ENCODE measurements at places on chromosomes 13 and 19. TPM values are rescaled to one million over a fixed set of nuclear protein-coding genes. Genes with fewer than 3 reads are reported as not detected.

DNA sequence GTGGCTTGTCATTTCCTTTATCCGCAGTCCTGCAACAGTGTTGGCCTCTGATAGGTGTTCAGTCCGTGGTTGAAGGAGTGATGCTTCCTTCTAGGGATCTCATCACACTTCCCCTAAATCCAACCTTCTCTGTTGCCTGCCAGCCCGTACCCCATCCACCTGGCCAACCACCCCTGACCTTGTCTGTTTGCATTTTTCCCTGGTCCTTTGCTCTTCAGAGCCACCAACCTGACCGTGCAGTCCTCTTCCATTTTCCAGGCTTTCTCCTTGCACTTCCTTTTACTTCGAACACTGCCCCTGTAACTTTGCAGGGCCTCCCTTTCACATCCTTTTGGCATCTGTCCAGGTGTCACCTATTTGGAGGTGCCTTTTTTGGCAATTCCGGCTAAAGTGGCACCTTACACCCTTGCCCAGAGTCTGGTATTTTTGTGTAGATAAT lies 696 bp downstream of the ZNF460 start:
- DNase-seq, result peak; percentile 10

DNA sequence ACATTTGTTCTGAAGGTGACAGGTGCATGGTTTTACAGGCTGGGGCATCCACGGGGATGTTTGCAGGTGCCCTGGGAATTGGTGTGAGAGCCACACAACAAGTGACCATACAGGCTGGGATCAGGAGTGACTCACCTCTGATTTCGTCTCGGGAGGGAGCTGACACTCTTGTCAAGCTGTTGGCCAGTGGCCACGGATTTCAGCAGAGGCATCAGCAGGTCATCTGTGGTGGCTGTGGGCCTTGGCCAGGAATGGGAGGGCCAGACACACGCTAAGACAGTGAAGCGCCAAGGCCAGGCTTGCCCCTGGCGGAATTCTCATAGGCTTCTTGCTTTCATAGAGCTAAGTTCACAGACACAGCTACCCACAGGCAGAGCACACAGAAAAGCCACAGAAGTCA lies 108.6 kb downstream of the HSPH1 start:
- DNase-seq, result no peak

The FFAR2 gene
- not detected for total RNA-seq

The ALOX5AP gene
- 43.9 TPM for total RNA-seq

GRCh38 chr19:51644636-51645271 lies 1.9 kb downstream of the SIGLEC14 start:
- no peak for DNase-seq

GRCh38 chr19:42098781-42099180 lies 22.8 kb downstream of the ZNF574 start:
- DNase-seq, result no peak

The ZNF432 gene
- 13.3 TPM for total RNA-seq

DNA sequence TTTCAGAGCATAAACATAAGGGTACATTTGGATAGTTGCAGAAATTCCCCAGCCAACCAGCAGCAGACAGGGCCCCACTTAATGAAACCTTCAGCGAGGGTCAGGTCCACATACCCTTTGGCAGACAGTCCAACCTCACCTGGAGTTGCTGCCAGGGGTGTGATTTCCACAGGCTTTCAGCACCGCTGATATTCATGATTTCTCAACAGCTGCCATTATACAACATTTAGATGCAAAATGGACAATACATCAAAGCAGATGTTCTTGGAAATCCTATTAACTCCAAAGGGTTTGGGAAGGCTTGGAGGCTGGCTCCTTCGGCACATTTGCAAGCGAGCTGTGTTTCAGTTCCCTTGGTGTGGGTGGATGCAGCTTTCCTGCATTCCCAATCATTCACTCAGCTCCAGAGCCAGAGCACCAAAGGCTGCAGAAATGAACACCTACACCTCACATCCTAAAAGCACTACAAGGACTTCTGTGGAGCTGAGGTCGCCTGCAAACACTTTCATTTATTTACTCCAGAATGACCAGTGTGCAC lies 147.2 kb upstream of the VSTM2B start:
- DNase-seq, result no peak

The LSR gene
- 1.0 TPM for total RNA-seq

The MEGF8 gene
- 9.7 TPM for total RNA-seq

DNA sequence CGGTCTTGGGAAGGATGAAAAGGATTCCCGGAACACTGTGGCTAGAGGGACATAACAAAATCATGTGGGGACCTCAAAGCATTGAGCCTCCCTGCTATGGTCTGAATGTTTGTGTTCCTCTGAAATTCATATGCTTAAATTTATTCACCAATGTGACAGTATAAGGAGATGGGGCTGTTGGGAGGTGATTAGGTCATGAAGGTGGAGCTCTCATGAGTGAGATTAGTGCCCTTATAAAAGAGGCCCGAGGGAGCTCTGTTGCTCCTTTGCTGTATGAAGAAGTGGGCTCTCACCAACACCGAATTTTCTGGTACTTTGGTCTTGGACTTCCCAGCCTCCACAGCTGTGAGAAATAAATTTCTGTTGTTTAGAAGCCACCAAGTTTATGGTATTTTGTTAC lies 26.1 kb upstream of the DGKH start:
- DNase-seq, result no peak

GRCh38 chr13:47287291-47287751 lies 390.5 kb upstream of the HTR2A start:
- no peak for DNase-seq

DNA sequence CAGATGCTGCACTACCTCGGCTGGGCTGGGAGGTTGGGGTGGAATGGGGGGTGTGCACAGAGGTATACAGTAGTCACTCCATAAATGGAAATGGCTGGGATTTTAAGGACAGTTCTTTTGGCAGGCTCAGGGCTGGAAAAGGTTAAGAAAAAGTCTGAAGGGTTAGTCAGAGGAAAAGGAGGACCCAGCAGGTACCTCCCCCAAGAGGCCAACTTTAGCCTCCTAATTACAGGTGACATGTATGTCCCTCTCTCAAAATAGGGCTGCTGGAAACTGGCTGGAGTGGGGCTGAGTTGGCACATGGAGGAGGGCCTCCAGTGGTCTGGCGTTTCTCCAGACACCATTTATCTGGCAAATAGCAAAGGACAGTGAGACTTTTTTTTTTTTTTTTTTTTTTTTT lies 994 bp downstream of the CCDC194 start:
- DNase-seq, result no peak

The ATXN8OS gene
- total RNA-seq, result not detected

DNA sequence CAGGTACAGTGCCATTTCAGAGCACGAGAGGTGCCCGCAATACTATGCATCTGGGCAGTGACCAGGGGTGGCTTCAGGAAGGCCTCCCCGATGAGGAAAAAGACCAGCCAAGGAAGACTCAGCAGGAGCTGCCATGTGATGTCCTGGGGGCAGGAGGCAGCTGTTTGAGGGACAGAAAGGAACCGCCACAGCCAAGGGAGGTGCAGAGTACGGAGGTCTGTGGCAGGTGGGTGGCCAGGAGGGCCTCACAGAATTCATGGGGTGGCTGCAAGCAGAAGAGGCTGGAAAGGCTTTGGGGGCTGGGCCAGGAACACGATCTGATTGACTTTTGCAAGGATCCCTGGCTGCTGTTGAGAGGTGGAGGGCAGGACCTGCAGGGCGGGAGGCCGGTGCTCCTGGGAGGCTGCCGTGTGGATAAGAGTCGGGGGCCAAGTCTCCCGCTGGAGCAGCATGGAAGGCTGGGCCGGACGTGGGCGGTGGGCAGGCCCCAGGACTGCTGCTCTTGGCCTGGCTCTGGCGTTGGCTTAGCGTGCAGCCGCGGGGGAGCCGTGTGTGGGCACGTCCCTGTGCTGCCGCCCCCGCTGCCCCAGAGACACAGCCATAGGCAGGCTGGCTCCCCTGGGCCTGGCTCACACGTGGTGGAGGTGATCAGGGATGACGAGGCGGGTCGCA lies 29.1 kb downstream of the CEBPA start:
- DNase-seq, result no peak

DNA sequence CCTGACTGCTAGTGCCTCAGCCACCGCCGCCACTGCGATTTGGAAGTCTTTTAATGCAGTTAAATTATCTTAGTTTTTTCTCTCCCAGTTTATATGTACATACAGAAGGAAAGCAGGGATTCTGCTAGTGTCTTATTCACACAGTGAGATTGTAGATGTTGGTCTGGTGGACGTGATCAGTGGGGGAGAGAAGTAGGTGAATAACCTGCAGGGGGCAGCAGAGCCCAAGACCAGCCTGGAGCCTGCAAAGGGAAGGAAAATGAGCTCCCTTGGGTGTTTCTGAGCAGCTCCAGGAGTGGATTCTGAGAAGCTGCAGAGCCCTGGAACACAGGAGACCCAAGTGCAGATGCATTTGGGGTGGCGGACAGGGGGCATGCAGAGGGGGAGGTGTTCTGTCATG lies 26.3 kb downstream of the ZNF844 start:
- peak; percentile 41 for DNase-seq

DNA sequence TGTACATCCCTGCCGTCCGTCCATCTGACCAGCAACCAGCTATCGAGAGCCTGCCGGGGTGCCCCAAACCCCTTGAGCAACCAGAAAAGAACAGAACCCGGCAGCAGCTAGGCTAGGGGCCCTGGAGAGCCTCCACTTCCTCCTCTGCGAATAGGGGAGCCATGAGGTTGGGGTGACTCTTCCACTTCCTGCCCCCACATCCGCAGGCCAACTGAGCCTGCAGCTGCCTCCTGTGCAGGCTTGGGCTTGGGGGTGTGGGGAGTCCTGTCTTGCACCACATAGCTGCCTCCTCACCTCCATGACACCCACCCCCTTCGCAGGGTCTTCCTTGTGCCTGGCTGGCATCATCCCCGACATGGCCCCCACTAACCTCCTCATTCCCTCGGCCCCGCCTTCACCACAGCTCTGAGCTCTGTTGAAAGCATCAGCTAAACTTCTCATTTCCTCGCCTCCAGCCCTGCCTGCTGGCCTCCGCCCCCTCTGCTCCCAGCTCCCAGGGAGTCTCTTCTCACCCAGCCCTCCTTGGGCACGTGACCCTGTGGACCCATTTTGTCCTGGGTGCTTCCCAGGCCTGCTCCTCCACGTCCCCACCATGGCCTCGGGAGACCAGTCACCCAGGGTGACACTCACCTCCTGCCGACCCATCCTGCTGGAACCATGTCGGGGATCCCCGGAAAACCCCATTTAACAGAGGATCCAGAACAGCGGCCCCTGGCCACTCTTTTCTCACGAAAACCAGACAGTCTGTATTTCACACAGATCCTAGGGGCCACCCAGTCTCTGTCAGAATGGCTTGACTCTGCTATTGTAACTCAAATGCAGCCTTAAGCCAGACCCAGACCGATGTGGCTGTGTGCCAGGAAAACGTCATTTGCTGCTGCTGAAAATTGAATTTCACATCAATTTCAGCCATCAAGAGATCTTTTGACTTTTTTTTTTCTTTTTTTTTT lies 50.4 kb downstream of the MYO9B start:
- peak; percentile 77 for DNase-seq

DNA sequence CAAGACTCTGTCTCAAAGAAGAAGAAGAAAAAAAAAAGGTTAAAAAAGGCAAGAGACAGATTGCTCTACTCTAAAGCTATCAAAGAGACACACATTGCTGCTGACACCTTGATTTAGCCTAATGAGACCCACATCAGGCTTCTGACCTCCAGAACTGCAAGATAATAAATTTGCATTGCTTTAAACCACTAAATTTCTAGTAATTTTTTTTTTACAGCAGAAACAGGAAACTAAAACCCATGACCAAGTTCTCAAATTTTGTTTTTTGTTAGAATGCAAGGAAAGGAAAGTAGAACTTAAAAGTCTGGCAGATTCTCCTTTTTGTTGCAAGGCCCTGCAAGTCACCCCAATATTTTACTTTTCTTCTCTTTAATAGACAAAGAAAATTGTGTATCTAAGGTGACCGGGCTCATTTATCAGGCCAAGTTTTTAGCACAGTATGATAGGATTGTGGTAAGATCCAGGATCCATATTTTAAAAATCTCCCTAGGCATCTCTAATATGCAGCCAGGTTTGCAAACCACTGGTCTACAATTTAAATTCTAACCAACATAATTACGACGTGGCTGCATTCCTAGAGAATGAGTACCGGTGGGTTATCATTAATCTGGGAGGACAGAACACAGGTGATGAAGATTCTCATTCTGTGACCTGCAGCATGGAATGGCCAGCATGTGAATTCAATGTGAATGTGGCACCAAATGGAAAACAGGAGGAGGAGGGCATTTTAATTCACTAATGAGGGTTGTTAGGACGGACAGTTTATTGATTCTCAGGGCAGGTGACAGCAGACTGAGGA lies 56.7 kb upstream of the MED4 start:
- DNase-seq, result no peak

DNA sequence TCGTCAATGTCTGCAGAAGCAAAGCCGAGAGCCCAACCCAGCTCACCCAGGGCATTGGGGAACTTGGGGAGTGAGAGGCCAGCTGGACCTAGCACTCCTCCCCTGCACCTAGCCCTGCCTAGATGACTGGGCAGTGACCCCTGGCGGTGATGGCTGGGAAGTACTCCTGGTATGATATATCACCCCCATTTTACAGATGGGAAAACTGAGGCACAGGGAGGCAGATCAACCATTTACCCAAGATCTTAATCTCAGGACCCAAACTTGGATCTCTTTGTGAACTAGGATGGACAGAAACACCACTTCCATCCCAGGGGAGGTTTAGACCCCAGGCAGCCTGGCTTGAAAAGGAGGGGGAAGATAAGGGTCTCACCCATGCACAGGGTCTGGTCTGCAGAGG lies 43.5 kb downstream of the CCL25 start:
- no peak for DNase-seq

The CYP4F11 gene
- not detected for total RNA-seq

GRCh38 chr19:17205237-17206140 lies 9.7 kb upstream of the USE1 start:
- DNase-seq, result peak; percentile 40

The ZNF681 gene
- total RNA-seq, result 3.5 TPM

- no peak for DNase-seq
These were observed 362.2 kb upstream of the PCDH20 start for GRCh38 chr13:61777899-61778298.

The HPN gene
- total RNA-seq, result 0.11 TPM

- no peak for DNase-seq
These were observed 4.6 kb upstream of the CACNG8 start for GRCh38 chr19:53958168-53958571.

GRCh38 chr19:18282788-18283141 lies 1.3 kb upstream of the JUND start:
- DNase-seq, result no peak

The SHANK1 gene
- total RNA-seq, result not detected

The SPACA4 gene
- not detected for total RNA-seq

The LRRC4B gene
- 0.18 TPM for total RNA-seq

DNA sequence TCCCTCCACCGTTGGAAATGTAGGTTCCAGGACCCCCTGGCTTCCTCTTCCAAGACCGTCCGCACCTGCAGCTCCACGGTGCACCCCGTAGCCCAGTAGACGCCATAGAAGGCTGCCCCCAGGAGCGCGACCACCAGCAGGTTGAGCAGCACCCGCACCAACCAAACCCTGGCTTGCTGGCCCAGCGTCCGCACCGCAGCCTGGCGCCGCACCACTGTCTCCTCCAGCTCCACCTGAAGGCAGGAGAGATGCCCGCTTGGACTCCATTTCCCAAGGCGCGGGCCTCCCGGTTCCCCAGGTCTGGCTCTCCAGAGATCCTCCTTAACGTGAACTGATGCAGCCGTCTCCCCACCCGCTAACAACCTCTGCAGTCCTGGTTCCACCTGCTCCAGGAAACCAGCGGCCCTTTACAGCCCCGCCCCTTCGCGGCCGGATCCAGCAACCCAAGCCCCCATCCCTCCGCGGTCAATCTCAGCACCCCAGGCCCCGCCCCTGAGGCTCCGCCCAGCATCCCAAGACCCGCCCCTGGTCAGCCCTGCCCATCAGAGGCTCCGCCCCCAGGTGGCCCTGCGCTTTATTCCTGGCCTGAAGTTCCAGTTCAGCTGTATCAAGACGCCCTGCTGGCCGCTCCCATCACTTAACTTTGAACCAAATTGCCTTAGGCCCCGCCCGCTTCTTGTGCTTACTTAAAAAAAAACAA lies 5.0 kb upstream of the LENG1 start:
- DNase-seq, result peak; percentile 80
